ENCODE measurements at places on chromosomes 12 and 14.
A peak's percentile ranks its signal among the peaks of the same experiment; 100 is the strongest.

DNA sequence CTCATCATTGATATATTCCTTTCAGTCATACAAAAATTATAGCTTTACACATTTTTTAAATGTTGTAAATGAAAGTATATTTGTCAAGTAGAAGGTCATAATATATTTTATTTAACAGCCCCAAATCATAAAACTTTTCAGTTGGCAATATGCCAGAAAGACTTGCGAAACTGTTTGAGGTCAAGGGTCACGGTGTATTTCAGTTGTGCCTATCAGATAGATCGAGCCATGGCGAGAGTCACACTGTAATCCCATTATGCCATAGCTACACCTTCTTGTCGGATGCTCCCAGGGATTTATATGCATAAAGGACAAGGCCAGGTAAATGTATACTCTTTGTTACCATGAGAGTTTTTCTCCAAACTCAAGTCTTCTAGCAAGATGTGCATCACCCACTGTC, 26.7 kb upstream of the G2E3 start:
- DNase-seq, result no peak

- DNase-seq, result no peak
These were observed 120.4 kb upstream of the CNOT2 start for GRCh38 chr12:70122804-70123203.

- DNase-seq, result no peak
These were observed 370.9 kb downstream of the AEBP2 start for GRCh38 chr12:19810213-19810612.

DNA sequence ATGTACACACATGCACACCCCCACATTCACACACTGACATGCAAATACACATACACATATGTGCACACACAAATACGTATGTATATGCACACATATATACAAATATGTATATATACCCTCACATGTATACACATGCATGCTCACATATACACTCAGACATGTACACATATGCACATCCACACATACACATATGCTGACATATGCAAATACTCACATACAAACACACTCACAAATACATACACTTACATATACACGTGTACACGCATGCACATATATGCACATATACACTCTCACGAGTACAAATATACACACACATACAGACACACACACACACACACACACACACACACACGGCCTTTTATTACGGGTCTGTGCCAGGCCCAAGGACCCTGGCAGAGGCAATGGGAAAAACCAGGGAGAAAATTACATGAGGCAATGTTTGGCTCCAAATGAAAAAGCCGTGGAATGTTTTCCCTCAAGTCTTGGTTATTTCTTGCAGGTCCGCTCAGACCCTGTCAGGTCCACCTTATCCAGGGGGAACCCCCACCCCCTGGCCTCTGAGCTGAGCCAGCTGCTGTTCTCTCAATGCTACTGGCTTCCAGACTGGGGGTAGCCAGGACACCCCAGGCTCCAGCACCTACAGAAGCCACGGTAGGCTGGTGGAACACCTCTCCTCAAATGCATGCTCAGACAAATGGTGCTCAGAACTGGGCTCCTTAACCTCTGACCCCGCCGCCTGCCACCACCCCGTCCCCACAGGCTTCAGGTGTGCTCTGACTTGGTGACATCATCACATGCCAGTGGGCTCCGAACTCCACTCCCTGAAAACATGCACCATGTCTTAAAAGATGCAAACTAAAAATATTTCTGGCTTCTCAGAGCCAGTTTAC, 54.7 kb downstream of the BCL11B start:
- no peak for DNase-seq

- no peak for DNase-seq
These were observed 3.4 kb upstream of the RNASE8 start for GRCh38 chr14:21054123-21054767.

- DNase-seq, result no peak
These were observed 14.3 kb upstream of the GTF2A1 start for GRCh38 chr14:81235096-81235495.

DNA sequence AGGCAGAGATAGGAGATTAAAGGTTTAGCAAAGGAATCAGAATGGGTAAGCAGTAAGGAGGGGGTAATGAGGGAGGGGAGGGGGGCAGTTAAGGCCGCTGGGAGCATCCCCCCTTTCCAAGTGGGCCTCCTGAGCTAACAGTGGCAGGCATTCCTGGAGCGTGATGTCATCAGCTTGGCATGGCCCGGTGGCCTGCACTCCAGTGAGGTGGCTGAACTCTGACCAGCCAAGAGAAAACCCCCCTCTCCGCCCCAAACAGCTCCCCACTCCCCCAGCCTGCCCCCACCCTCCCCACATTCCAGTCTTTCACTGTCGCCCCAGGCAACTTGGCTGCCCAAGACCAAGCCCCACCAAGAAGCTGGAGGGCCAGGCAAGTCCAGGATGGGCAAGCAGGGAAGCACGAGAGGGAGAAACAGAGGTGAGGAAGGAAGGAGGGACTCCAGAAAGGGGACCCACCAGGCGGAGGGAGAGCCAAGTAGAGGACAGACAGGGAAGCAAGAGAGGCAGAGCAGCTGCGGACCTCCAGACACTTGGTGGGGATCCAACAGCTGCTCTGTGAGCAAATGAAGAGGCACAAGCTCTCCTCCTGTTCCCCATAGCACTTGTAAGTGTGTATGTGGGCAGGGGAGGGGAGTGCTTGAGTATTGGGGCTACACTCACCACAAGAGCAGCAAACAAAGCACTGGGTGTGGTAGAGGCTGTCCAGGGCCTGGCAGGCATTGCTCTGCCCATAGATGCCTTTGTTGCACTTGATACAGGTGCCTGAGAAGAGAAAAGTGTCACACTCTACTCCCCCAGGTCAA, 4.5 kb downstream of the AJUBA start:
- peak; percentile 55 for DNase-seq

DNA sequence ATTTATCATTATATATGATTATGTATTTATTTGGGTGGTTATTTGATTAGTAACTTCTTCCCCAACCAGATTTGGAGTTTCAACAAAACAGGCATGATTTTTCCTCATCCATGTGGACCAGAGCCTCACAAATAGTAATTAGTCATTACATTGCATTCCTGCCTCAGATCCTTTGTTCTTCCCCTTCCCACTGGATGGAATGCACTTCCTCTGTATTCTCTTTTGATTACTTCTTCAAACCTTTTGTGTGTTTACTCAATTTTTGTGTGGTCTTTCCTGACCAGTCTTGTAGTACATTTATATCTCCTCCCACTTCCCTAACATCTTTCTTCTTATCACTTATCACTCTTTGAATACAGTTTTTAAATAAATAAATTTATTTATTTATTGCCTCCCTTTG, 15.5 kb downstream of the SYT1 start:
- no peak for DNase-seq

Measured in NCI-H460 (cell line).